Left ventricle myocardium inferior (tissue), 1 donor: ENCODE measurements at places on chromosomes 16 and 17.

DNA sequence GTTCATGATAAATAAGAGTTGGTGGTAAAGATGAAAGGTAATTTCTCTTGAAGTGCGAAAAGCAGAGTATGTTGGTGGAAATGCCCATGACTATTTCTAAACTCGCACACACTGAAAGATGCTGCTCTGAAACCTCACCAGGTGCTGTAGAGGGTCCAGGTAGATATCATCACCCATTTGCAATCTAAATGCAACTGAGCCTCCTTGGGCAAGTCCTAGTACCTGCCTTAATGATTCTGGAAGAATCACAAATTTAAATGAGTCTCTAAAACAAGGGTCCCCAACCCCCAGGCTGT lies 5.9 kb upstream of the MMD start:
- DNase-seq: no peak

- DNase-seq: peak; percentile 43
Measured at GRCh38 chr17:78517421-78517820, 59.8 kb downstream of the DNAH17 start.

DNA sequence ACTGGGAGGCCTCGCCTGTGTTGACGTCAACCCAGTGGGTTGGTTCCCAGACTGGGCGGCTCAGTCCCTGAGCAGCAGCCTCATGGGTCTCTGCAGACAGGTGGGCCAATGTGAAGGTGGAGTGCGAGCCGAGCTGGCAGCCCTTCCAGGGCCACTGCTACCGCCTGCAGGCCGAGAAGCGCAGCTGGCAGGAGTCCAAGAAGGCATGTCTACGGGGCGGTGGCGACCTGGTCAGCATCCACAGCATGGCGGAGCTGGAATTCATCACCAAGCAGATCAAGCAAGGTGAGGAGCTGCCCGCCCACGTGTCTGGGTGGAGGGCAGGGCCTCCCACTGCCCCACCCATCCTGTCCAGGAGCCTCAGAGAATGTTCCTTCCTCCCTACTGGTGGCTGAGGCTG lies 44.1 kb downstream of the MRC2 start:
- DNase-seq: no peak

DNA sequence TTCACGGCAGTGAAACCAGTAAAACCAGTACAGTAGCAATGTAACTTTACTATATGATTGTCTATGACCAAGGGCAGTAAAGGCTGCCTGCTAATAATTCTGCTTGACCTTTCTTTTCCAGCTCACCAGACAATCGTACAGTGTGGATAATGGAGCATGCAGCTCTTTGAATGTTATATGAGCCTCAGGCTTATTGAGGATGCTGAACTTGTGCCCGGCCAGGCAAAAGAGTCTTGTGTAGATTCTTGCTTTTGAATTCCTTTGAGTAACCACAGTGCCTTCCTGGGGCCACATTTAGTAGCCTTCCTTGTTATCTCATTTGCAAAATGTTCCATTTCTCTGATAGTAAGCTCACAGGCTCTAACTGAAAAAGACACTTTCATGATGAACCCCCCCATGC lies 131.8 kb downstream of the CDH11 start:
- DNase-seq: no peak

DNA sequence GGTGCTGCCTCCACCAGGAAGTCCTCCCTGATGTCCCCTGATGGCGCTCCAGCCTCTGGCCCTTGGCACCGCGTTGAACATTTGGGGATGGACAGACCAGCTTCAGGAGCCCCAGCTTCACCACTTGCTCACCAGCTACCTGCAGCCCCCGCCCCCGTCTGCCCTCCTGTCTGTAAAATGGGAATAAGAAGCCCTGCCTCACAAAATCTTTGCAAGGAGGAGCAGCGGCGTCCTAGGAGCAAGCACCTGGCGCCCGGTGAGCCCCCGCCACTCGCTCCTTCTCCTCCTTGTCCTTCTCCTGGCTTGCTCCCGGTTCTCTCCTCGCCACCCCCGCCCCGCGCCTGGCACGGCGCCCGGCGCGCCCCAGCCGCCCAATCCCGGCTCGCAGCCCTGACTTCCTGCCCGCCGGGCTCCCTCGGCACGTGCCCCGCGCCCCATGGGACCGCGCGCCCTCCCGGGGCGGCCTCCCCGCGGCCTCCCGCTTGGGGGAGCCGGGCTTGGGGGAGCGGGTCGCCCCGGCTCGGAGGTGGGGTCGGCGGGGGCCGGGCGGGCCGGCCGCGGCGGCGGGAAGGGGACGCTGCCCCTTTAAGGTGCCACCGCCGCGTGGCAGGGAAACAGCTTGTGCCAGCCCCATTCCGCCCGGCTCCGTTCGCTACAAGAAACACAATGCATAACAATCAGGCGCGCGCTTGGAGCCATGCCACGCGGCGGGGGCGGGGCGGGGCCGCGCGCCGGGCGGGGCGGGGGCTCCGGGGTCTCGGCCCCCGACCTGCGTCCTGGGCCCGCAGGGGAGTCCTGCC lies 9.1 kb upstream of the PPP1R1B start:
- DNase-seq: peak; percentile 66

DNA sequence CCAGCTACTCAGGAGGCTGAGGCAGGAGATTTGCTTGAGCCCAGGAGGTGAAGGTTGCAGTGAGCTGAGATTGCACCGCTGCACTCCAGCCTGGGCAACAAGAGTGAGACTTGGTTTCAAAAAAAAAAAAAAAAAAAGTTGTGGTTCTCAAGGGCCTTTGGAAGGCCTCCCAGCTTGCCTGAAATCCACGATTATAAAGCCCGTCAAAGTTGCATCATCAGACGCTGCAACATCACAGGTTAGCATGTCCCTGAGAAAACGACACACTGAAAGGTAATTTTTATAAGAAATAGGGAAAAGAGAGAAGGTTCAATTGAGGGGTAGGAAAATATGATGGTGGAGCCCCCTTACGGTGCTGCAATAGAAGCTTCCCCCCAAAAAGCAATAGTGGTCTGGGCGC lies 4.6 kb upstream of the LYZL6 start:
- DNase-seq: no peak

DNA sequence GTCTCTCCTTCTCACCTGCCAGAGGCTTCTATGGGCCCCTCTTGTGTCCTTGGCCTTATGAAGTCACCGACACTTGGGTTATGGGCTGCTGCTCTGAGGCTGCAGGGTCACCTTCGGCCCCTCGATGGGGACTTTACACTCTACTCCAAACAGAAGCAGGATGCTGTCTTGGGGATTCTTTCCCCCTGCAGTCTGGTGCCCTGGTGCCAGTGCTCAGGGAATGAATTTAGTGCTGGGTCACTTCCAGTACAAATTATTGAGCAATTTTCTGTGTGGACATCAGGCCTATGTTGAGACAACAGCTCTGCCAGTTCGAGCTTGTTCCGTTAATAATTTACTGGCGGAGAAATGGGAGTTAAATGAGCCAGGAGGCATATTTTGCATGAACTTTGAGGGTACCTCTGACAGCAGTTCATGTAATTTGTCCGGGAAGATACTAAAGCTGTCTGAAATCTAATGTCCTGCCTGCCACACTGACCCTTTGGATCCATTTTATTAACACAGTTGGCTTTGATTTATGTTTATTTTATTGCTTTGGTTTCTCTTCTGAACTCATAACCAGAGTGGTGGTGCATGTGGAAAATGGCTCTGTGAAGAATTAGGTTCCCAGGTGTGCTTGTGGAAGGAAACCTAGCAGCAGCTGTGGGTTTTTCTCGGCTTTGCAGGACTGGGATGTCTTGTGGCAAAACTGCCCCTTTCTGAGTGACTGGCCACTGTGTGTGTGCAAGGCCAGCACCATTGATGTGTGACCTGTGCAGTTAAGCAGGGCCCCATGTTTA lies 34.1 kb upstream of the DHX8 start:
- DNase-seq: no peak

GRCh38 chr17:37708008-37708615 lies 36.7 kb downstream of the HNF1B start:
- DNase-seq: no peak

- no peak for DNase-seq
Measured at GRCh38 chr16:6081320-6081976, 983.9 kb upstream of the EEF2KMT start.
